ENCODE measurements at places on chromosomes 13 and 19.

DNA sequence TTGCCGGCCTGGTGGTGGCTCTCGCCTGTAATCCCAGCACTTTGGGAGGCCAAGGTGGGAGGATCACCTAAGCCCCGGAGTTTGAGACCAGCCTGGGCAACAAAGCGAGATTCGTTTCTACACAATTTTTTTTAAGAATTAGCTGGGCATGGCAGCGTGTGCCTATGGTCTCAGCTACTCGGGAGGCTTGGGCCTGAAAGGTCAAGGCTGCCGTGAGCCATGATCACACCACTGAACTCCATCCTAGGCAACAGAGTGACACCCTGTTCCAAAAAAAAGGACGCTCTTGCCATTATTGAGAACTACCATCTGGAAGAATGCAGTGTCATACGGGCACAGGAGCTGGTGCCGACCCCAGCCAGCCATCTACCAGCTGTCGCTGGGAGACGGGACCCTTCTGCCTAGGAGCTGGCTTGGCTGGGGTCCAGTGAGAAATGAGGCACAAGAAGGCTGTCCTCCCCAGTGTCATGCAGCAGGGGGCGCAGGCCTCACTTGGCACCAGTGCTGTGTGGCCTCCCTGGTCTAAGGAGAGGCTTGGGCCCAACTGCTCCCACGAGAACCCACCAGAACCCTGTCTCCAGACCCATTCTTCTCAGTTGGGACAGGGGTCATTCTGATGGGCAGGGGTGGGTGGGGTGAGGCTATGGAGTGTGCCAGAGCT, 12.2 kb upstream of the RELB start:
- H3K27me3 ChIP-seq: no peaks in the 10 kb centered on the region
- no peak overlapping the region for H3K27ac ChIP-seq
- H3K4me1 ChIP-seq: no peaks in the 10 kb centered on the region
- peaks cover 87% of the 10 kb centered on the region for H3K36me3 ChIP-seq

GRCh38 chr19:45340232-45340898, at the start of gene KLC3:
TSS of gene KLC3 (plus strand) at chr19:45340750. CDS start at chr19:45345542, 4,792 bp downstream.
- no peak within 1 kb of the TSS for H3K27ac ChIP-seq
- no peak for DNase-seq
- no peak within 1 kb of the TSS for H3K4me3 ChIP-seq
- H3K36me3 ChIP-seq: no peaks in the 10 kb centered on the region
- peaks cover 25% of the 10 kb centered on the region for H3K27me3 ChIP-seq

DNA sequence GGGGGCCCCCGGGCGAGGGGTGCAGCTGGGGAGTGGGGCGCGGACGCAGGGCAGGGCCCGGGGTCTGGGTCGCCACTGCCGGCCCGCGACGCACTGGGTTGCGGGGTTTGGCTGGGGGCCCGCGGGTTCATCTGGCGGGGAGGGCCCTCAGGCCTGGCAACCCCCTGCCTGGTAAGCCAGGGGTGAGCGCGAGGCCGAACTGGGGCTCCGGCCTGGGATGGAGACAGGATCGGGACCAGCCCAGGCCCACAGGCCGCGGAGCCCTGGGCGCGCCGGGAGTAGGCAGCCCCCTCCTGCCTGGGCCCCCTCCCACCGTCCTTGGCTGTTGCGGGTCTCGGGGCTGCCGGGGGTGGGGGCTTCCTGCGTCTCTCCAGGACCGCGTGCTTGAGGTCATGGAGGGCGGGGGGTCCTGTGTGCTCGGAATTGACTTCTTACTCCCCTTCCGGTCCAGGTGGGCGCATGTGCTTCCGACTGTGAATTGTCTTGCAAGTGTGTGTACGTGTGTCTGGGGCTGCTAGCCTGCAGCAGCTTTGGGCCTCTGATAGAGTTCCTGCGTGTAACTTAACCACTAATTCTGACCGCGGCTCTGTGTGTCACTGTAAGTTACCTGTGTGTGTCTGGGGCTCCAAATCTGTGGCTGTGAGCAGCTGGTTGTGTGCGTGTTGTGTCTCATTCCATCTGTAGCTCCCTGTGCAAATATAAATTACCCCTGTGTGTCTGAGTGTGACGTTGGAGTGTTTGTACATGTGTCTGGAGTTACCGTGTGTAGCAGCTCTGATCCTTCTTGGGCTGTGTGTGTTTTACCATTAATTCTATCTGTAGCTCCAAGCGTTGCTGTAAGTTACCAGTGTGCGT, 751 bp downstream of the GRAMD1A start:
- peak overlapping the region; percentile 55 for H3K27ac ChIP-seq
- H3K36me3 ChIP-seq: peaks cover 9% of the 10 kb centered on the region
- H3K4me1 ChIP-seq: peaks cover 28% of the 10 kb centered on the region
- no peaks in the 10 kb centered on the region for H3K27me3 ChIP-seq
- peak overlapping the region; percentile 79 for H3K4me3 ChIP-seq
- peak; percentile 67 for DNase-seq

DNA sequence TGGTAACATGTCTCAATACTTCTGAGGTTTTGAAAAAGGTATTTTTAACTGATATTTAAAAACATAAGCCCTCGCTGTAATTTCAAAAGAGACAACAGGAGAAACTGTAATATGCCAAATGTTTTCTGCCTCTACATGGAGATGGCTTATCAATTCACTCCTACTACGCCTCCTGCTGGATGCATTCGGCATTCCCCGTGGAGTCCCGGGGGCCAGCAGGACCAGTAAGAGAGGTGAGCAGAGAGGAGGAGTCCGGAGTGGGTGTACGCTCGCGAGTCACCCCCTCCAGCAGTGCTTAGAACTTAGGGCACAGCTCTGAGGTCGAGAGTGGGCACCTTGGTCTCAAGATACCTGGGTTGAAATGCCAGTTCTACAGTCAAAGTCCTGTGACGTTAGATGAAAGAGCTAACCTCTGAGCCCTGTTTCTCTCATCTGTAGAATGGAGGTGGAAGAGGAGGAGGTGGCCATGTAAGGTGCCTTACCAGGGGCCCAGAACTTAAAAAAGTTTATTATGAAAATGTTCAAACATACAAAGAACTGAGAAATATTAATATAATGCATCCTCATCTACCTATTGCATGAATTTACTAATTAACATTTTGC, 110.2 kb downstream of the STK24 start:
- DNase-seq: peak; percentile 72
- no peak overlapping the region for H3K27ac ChIP-seq
- H3K27me3 ChIP-seq: no peaks in the 10 kb centered on the region
- H3K4me1 ChIP-seq: no peaks in the 10 kb centered on the region

DNA sequence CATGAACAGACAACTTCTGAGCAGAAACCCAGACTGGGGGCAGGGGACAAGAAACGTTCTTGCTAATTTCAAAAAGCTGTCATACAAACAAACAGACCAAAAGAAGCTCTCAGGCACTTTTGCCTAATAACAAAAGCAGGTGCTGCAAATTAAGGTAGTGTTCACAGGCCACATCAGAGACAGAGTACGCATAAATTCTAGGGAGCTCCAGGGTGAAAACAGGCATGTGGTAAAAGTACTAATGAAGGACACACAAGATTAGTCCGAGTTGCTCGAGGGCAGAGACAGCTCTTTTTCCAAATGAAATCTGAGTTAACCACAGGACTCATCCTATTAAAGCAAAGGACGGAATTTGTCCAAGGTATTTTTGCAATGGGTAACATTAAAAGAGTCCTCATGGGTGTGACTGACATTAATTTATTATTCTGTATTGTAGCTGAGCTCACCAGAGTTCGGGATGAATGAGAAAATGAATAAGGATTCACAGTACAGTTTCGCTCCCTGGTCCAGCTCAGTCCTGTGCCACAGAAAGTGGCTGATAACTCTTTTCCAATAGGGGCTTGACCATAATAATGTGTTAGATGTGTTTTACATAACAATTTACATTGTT, 197.3 kb downstream of the LHFPL6 start:
- H3K27ac ChIP-seq: no peak overlapping the region
- no peak overlapping the region for H3K4me3 ChIP-seq
- peaks cover 2% of the 10 kb centered on the region for H3K4me1 ChIP-seq
- H3K27me3 ChIP-seq: no peaks in the 10 kb centered on the region
- no peak for DNase-seq

GRCh38 chr13:114194853-114195252, 15.8 kb downstream of the CFAP97D2 start:
- H3K4me1 ChIP-seq: no peaks in the 10 kb centered on the region
- no peak for DNase-seq
- no peaks in the 10 kb centered on the region for H3K36me3 ChIP-seq
- H3K27ac ChIP-seq: no peak overlapping the region
- H3K27me3 ChIP-seq: peaks cover 32% of the 10 kb centered on the region

DNA sequence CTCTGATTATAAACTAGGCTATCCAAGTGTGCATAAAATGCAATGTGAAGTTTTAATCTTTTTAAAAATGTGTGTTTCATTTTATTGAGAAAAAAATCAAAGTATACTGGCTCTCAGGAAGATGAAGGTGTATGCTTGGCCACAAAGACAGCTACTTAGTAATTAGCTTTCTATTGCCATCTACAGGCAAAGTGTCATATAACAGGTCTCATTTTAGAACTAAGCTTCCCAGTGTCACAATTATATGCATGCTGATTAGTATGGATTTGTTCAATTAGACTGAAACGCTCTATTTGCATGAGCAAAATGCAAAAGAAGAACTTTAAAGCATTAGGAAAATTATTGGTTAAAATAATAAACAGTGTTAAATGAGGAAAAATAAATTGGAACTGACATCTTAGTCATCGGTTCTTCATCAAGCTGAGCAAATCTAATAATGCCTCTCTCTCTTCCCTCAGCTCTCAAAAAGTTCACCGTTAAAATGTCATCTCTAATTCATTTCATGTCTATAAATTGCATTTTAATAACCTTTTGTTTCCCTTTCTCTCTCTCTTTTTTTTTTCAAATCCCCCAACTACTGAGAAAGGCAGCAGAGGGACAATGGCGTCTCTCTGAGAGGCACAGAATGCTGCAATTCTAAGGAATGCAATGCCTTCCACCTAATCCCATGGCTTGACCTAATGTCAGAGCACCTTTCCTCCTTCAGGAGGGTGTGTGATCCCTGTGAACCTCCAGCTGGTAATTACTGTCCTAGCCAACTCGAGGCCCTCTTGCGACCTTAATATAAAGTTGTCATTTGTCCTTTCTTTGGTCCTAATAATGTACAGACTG, 313.1 kb upstream of the MAB21L1 start:
- no peak overlapping the region for H3K27ac ChIP-seq
- peaks cover 24% of the 10 kb centered on the region for H3K36me3 ChIP-seq
- no peak overlapping the region for H3K4me3 ChIP-seq
- H3K4me1 ChIP-seq: peaks cover 1% of the 10 kb centered on the region
- H3K27me3 ChIP-seq: no peaks in the 10 kb centered on the region

GRCh38 chr13:50055454-50055853, 40.2 kb downstream of the KCNRG start:
- DNase-seq: no peak
- no peaks in the 10 kb centered on the region for H3K27me3 ChIP-seq
- no peak overlapping the region for H3K4me3 ChIP-seq
- H3K27ac ChIP-seq: no peak overlapping the region
- no peaks in the 10 kb centered on the region for H3K4me1 ChIP-seq

- H3K4me1 ChIP-seq: peaks cover 4% of the 10 kb centered on the region
- H3K27ac ChIP-seq: no peak overlapping the region
- DNase-seq: no peak
- H3K27me3 ChIP-seq: no peaks in the 10 kb centered on the region
- H3K36me3 ChIP-seq: peaks cover 15% of the 10 kb centered on the region
Observed at GRCh38 chr19:36685835-36686234, 1.6 kb upstream of the ZNF567 start.

GRCh38 chr19:44356383-44357111, at the start of gene ZNF112:
TSS of gene ZNF112 (minus strand) at chr19:44356680. CDS start at chr19:44340539, 16,141 bp downstream.
- DNase-seq: peak; percentile 93
- H3K27ac ChIP-seq: no peak within 1 kb of the TSS
- H3K27me3 ChIP-seq: no peaks in the 10 kb centered on the region
- H3K4me1 ChIP-seq: no peaks in the 10 kb centered on the region
- H3K36me3 ChIP-seq: no peaks in the 10 kb centered on the region

DNA sequence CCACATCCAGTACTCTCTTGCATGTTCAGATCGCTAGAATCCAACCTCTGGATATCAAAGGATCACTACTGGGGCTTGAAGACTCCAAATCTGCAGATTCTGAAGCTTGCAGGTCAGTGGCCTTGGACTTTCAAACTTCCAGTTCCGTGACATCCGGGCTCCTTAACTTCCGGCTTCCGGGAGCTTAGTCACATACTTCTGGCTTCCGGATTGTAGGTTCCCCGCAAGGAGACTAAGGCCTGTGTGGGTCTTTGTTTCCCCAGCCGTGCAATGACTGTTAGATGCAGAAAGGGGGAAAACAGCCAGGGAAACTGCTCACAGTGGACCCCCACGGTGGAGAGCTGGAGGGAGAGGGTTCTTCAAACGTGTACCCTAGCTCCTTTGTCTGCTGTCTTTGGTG, 41.4 kb downstream of the ZNF333 start:
- H3K27ac ChIP-seq: no peak overlapping the region
- H3K27me3 ChIP-seq: no peaks in the 10 kb centered on the region
- no peak for DNase-seq
- H3K36me3 ChIP-seq: no peaks in the 10 kb centered on the region

DNA sequence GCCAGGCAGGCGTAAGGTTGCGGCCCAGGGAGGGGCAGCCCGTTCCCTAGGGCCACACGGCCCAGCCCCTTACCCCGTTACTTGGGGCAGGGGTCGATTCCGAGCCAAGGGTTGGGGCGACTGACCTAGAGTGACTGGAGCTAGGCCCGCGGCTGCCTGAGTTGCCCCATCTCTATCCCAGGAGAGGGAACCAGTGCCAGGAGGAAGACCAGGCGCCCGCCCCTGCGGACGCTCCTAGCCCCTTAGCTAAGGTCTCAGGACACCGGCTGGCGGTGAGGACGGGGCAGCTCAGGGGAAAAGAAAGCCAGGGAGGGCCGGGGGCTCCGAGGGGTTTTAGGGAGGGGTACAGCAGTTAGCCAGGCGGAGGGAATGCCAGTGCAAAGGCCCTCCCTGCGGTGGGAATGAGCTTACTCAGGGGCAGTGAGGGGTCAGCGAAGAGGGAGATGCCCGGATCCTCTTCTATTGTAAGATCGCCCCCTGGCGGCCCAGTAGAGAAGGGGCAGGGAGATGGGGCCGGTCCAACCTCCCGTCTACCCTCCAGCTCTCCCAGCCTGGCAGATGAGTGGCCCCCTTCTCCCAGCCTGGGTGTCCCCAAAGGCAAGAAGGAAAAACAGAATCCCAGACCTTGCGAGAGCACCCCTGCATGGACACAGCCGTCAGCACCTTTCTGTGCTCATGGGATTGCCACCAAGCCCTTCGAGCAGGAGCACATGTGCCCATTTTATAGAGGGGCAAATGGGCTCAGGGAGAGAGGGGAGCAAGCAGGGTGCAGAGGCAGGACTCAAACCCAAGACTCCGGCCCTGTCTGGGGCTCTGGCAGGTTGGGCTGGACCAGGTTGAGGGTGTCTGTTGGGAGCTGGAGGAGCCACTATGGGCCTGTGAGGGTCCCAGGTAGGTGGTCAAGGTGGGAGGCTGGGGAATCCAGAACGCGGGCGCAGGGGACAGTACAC, 16.3 kb downstream of the CILP2 start:
- H3K36me3 ChIP-seq: no peaks in the 10 kb centered on the region
- peaks cover 19% of the 10 kb centered on the region for H3K4me1 ChIP-seq
- H3K27ac ChIP-seq: no peak overlapping the region
- peaks cover 23% of the 10 kb centered on the region for H3K27me3 ChIP-seq
- H3K4me3 ChIP-seq: no peak overlapping the region

DNA sequence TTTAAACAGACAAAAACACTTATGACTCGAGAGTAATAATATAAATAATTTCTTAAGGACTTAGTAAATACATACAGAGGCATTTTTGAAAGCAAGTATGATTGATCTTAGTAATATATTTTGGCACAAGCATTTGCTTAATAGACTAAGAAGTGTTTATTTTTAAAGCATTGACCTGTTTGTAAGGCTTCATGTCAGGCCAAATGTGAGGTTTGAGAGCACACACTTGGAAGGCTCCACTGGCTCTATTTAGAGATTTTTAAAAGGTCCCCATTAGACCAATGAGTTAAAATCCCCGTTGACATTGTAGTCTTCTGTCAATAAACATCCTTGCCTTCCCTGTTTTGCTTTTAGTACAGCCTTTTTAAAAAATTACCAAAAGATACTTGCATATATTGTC, 50.4 kb downstream of the ATP8A2 start:
- H3K27ac ChIP-seq: no peak overlapping the region
- H3K27me3 ChIP-seq: peaks cover 15% of the 10 kb centered on the region
- DNase-seq: no peak
- H3K4me3 ChIP-seq: no peak overlapping the region
